NCI-H2029 treated with DMSO at 0.1 percent for 48 hours (cell line): ENCODE measurements at places on chromosomes 6 and 20.

GRCh38 chr6:47366335-47366890, 56.7 kb upstream of the TNFRSF21 start:
- DNase-seq, result no peak

GRCh38 chr20:51335329-51335841, 207.1 kb downstream of the NFATC2 start:
- DNase-seq, result no peak

DNA sequence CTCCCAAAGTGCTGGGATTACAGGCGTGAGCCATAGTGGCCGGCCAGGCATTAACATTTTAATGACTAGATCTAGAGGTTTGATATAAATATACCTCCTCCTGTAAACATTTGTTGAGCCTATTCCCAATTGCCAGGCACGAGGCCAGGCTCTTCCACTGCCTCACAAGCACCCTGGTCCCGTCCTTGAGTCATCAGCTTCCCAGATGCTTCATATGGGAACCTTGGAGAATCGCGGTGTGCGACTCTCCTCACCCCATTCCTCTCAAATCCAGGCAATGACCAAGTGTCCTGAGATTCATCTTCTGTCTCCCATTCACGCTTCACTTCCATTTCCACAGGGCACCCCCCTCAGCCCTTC, 35.9 kb upstream of the PIM1 start:
- no peak for DNase-seq

- DNase-seq, result no peak
Measured at GRCh38 chr6:168210239-168211105, 109.1 kb downstream of the DACT2 start.

GRCh38 chr6:156822747-156823206, 45.6 kb downstream of the ARID1B start:
- peak; percentile 22 for DNase-seq

GRCh38 chr6:166969390-166970002, 13.1 kb upstream of the RNASET2 start:
- DNase-seq, result no peak

GRCh38 chr6:49606721-49607390, 29.8 kb downstream of the RHAG start:
- peak; percentile 88 for DNase-seq

DNA sequence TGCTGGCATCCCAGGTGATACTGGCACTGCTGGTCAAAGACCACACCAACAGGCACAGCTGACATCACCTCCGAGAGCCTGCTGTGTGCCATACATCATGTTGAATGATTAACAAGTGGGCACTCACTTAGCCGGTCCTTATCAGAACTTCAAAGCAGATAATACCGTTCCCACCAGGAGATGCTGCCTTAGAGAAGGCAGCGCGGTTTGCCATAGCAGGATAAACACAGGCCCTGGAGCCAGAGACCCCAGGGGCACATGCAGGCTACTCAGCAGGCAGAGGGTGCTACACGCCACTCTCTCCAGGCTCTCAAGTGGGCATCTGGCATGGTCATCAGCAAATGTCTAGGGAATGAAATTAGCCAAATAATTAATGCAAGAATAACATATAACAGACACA, 86.5 kb upstream of the CST7 start:
- DNase-seq, result no peak

DNA sequence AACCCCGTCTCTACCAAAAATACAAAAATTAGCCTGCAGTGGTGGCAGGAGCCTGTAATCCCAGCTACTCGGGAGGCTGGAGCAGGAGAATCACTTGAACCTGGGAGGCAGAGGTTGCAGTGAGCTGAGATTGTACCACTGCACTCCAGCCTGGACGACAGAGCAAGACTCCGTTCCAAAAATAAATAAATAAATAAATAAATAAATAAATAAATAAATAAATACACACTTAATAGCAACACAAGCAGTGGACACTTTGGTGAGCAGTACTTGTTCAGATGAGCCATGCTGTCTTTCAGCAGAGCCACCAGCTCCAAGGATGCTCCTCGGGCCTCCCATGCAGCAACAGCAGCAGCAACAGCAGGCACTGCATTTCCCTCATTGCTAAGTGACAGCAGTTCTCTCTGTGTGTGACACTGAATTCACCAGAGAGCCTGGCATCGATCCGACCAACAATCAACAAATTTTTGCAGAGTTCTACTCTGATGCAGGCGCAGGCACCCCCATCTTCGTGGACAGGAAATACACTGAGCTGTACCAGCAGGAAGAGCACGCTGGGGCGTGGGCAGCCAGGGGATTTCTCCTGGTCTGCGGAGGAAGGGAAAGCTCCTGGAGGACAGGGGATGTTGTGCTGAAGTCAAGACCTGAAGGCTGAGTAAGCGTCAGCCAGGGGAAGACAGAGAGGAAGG, 54.0 kb upstream of the SNX9 start:
- DNase-seq, result no peak

DNA sequence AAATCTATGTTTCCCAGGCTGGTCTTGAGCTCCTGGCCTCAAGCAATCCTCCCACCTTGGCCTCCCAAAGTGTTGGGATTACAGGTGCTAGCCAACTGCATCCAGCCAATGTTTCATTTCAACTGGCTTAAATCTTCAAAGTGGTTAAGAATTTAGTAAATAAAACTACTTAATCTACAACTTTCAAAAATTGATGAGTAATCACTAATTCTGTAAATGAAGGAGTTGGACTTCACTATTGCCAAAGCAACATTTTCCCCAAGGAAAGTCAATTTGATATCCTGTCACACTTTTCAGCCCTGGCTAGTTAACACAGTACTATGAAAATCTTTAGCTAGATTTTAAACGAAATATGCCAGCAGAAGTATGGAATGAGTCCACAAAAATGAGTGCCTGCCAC, 3.8 kb downstream of the TOMM6 start:
- DNase-seq, result no peak

DNA sequence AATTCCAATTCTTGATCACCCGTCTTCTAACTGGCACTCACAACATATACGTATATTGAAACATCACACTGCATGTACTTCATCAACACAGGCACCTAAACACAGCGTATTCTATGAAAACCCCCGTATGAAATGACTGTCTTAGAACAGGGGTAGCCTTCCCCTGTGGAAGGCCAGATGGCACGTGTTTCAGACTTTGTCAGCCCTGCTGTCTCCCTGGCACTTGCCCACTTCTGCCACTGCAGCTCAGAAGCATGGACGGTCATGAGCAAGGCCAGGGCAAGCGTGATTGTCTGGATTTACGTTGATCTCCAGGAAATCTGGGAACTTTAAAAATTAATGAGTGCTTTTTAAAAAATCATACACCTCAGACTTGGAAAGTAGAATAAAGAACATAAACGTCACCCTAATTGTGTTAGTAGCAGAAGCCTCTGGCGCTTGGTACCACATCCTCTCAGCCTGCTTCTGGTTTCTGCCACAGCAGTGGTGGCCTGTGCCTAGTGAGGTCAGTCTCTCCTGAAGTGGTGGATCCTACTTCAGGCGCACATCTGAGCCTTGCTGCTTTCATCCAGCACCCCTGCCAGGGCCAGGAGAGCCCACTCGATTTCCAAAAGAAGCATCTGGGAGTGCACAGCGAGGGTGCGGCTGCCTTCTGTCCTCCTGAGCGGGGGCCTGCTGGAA, 18.3 kb downstream of the PDE10A start:
- DNase-seq, result no peak

DNA sequence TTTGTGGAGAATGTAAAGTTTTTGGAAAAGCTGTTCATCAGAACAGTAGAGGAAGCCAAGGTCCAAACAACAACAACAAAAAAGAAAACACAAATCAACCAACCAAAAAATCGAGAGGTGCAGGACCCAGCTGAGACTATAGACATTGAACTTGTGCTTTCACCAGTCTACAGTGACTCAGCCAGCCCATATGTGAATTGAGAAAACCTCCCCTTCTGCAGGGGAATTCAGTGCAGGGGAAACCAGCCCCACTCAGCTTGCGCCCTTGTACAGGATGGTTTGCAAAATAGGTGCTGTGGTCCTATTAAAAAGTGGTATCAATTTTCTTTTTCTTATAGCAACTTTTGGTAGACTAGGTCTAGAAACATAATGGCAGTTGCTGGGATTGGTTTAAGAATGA, 21.3 kb downstream of the MLIP start:
- no peak for DNase-seq

DNA sequence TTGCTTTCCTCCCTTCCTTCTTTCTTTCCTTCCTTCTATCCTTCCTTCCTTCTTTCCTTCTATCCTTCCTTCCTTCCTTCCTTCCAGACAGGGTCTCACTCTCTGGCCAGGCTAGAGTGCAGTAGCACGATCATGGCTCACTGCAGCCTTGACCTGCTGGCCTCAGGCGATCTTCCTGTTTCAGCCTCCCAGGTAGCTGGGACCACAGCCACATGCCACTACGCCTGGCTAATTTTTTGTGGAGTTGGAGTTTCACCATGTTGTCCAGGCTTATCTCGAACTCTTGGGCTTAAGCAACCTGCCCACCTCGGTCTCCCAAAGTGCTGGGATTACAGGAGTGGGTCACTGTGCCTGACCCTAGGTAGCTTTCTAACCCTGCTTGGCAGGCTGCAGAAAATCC, 12.2 kb upstream of the SEC63 start:
- DNase-seq, result no peak

GRCh38 chr20:11851646-11852045, 66.0 kb upstream of the BTBD3 start:
- no peak for DNase-seq

DNA sequence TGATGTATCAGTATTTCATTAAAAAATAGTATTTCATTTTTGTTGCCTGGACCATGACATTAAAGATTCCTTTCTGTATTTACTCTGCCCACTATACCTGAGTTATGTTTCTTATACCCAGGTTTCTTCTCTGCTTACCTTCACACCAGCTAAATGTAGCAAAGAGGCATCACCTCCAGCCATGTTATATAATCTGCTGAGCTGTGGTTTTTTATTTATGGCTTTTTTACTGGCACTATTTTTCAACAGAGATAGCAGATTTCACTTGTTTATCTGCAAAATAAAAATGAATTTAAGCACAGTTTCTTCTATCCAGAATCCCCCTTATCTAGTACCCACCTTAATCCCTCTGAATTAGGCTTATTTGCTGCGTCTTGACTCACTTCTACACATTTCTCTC, 979.0 kb upstream of the MAN1A1 start:
- no peak for DNase-seq

DNA sequence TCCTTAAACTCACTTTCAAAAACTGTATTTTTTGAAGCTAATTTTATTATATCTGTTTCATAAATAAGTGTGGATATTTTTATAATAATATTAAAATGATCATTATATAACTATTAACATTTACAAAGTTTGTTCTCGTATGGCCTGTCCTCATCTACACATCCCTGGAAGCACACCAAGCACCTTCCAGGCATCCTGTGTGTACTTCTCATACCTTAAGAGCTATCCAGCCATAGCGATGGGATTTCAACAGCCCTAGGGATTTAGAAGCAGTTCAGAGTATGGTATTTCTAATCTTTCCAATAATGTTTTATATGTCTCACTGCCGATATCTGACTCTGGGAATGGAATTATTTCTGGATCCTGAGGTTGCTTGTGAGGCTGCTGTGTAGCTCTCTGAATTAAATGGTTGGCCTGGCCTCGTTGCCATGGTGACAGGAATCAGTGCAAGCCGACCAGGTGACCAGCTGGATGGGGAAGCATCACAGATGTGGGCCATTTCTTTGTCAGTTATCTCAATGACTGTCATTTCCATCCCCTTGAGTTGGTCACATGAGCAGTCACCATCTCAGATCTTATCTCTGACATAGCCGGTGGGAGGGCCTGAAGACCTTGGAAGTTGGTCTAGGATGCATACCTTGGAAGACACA, 265.2 kb upstream of the RIN2 start:
- DNase-seq, result no peak

- no peak for DNase-seq
Measured at GRCh38 chr20:51651921-51652549, 109.5 kb upstream of the NFATC2 start.

DNA sequence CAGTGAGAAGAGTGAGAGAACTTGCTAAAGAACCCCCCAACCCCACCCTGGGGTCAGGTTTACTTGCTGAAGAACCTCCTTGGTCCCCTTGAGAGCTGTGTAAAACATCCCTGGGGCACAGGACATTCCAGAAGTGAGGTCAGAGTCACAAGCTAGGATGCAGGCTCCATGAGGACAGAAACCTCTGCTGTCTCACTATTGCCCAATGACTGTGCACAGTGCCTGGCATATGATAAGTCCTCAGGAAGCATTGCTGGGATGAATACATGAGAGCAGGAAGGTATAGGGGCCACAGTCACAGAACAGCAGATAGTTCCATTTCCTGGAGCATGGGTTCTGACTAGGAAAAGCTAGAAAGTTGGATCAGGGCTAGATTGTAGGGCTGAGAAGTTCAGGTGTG, 18.4 kb downstream of the NT5E start:
- DNase-seq, result no peak

- DNase-seq, result no peak
Measured at GRCh38 chr20:43331906-43332305, 125.8 kb upstream of the SRSF6 start.

- no peak for DNase-seq
Measured at GRCh38 chr20:2519115-2519809, 10.5 kb upstream of the ZNF343 start.

- peak; percentile 91 for DNase-seq
Measured at GRCh38 chr20:47343007-47343472, 13.5 kb downstream of the ZMYND8 start.

DNA sequence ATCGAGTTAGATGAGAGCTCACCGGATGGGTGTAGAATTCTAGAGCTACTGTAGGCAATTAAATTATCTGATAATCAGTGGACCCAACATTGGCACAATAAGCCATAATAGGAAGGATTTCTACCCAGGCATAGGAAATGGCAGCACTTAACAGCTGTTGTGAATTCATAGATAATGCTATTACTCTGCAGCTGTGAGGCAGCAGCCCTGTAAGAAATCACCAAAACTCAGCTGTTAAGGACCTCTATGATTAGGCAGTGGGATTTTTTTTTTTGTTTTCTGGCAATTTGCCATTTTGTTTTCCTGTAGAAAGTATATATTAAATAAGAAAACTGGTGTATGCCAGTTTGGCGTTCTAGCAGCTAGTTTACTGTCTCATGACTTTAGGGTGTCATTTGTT, 609.1 kb upstream of the SLC35B3 start:
- DNase-seq, result no peak

DNA sequence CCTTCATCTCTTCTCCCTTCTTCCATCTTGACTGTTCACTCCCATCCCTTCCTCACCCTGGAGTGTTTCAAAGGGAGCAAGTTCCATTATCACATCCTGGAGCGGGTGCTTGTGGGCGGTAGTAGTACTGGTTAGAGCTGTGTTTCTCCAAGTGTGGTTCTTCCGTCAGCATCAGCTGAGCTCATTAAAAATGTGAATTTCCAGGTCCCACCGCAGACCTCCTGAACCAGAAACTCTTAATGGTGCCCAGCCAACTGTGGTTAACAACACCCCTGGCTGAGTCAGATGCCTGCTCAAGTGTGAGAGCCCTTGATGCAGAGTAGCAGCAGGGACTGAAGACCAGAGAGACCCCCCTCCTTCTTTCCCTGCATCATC, 24.4 kb downstream of the ANGPT4 start:
- no peak for DNase-seq

GRCh38 chr20:63454731-63455567, 17.5 kb downstream of the KCNQ2 start:
- DNase-seq, result no peak

DNA sequence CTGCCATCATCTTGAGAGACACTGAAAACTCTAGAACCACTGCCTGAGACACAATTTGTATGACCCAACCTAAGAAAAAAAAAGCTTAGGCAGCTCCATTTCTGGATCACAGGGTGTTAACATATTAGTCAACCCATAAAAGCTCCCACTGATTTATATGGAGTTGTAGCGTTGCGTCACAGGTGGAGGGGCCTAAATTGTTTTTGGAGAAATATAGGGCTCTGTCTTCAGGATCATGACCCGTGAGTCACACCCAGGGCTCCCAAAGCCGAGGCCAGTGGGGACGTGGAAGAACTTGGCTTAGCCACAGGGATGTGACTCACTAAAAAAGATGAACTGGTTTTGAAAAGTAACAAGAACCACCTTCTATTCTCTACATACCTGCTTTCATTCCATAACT, 116.5 kb upstream of the BMP2 start:
- no peak for DNase-seq
